Activated naive CD4-positive, alpha-beta T cell treated with Interleukin-2 at 50 U/mL for 16 hours (primary cell): ENCODE measurements at places on chromosomes 12 and 14.

- DNase-seq = no peak
These were observed 19.3 kb downstream of the ZBTB39 start for GRCh38 chr12:56987011-56987410.

GRCh38 chr12:49040364-49040855, 20.2 kb downstream of the KMT2D start:
- DNase-seq = no peak

GRCh38 chr12:79936670-79937069, 1.8 kb upstream of the PPP1R12A start:
- no peak for DNase-seq

DNA sequence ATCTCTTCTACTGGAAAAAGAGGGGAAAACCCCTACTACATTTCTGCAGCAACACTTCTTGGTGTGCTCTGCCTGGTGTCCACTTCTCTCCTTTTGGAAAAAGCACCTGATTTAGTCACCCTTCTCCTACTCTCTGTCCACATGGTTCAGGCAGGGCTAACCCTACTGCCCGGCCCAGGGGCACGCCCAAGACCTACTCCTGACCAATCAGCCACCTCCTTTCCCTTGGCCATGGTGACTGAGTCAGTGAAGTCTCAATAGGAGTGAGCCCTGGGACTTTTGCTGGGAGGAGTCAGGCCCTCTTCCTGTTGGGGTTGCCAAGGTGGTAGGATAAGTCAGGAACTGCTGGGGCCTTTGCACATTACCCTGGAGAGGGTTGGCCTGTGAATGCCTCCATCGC, 52.5 kb upstream of the MYL2 start:
- no peak for DNase-seq

DNA sequence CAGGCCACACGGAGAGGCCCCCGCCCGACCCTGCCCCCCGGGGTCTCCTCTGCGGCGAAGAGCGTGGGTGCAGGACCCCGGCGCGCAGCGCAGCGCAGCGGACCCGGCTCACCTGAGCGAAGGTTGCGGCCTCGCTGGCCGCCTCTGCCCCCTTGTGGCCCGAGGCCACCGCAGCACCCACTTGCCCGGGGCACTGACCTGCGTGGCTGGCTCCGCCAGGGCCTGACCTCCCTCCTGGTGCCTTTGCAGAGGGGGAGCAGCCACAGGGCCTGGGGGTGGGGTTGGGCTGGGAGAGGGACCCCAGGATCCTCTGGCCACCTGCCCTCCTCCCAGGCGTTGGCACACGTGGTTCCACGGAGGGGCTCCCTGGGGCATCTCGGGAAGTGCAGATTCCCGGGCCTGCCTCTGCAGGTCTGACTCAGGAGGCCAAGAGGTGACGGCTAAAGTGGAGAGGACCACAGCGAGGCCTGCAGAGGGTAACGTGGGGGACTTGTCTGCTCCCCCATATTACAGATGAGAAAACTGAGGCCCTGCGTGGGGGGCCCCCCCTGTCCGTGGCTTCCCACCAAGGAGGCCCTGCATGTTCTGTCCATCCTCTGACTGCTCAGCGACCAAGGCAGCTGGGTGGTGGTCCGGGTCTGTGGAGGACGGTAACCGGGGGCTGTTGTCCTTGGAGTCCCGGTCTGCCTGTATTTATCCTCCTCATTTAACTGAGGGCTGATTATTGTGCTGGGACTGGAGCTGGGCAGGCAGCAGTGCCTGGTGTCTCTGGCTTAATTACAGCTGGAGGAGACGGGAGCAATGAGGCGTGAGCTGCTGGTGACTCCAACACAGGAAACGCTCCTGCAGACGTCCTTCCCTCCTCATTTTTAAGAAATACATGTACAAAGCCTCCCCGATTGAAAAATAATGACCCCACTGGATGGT, 67.9 kb upstream of the BEGAIN start:
- peak; percentile 38 for DNase-seq

DNA sequence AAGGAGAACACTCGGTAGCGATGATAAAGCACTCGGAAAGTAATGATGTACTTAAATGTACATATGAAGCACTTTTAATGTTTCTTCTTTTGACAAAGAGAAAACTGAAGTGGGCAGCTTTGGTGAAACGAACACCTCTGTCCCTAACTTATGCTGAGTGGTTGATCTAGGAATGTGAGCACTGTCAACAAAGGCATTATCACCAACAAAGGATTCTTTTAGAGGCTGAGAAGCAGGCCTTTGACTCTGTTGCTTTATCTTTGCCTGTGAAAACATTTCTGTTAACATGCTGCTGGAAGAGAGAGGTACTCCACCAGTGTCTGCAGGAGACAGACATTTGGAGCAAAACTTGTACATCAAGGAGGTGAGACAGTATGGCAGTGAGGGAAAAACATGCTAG, 103.2 kb upstream of the VRK1 start:
- DNase-seq = no peak

- no peak for DNase-seq
These were observed 1083.2 kb downstream of the FLRT2 start for GRCh38 chr14:86613126-86613525.

DNA sequence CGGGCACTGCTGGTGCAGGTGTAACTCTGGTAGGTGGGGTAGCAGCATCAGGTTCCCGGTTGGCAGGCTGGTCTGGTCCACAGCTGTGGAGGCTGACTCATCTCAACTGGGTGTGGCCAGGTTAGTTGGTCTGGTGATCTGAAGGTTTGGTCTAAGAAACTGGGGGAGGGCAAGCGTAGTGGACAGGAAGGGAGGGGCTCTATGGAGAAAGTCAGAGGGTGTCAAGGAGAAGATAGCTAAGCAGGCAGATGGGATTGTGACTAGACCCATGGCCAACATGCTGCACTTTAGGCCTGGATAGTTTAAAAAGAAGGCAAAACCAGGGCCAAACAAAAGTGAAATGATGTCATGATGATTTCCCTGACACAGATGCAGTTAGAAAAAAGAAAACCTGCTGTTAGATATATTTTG, 7.9 kb downstream of the TRIM9 start:
- no peak for DNase-seq

DNA sequence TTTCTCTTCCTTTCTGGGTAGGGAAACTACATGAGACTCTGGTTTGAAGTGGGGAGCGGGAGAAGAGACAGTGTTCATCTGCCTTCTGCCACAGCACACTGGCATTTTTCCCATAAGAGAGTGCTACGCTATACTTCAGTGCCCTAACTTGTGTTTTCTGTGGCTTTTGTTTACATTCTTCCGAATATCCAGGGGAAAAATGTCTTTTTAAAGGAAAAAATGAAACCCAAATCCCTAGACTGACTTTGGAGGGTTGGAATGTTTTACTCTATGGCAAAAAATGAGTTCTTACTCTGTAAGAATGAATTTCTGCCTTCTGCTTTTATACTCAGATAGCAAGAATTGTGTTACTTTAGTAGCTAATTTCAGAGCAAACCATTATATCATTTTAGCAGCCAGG, 88.1 kb upstream of the TMEM263 start:
- DNase-seq = no peak

DNA sequence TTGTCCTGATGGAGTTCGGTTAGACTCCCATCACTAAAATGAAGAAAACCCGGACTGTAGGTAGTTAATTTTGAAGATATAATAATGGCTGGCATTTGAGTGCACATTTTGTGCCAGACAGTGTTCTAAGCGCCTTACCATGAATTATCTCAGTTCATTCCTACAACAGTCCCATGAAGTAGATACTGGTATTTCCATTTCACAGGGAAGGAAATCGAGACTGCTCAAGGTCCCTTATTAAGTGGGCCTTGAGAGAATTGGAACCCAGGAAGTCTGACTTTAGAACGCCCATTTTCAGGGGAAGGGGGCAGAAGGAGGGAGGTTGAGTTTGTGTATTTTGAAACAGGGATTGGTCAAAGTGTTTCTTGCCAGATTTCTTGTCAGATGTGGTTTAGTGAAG, 855 bp downstream of the MNAT1 start:
- no peak for DNase-seq

DNA sequence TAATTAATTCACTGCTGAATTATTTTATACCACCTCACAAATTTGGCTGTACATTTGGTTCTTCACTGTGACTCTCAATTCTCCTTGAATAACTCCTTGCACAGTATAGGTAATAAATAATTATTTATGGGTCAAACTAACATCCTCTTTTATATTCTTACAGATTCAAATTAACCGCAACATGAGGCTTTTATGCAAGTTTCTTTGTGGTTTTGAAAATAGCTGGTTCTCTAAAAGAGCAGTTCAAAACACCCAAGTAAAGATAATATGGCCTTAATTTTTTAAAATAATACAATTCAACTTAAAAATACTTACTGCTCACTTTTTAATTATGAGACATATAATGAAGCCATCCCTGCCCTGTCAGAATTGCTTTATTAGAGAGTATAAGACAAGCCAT, 12.9 kb upstream of the TRIM9 start:
- DNase-seq = no peak

- no peak for DNase-seq
These were observed 137.8 kb upstream of the GSC start for GRCh38 chr14:94907626-94908261.

GRCh38 chr12:84912198-84913128, at the start of gene SLC6A15:
Gene SLC6A15, minus strand, starts transcription at chr12:84912799. Its CDS starts 20,679 bp downstream, at chr12:84892120.
- DNase-seq = no peak

GRCh38 chr12:131260954-131261353, 307.2 kb downstream of the ADGRD1 start:
- DNase-seq = no peak

GRCh38 chr14:64235652-64236640, 58.2 kb downstream of the ESR2 start:
- DNase-seq = no peak

- no peak for DNase-seq
These were observed 8.4 kb downstream of the PLBD2 start for GRCh38 chr12:113366827-113367226.
